ENCODE measurements at places on chromosomes 6 and 20. TPM values are rescaled to one million over a fixed set of nuclear protein-coding genes. Genes with fewer than 3 reads are reported as not detected.
A peak's percentile ranks its signal among the peaks of the same experiment; 100 is the strongest.

DNA sequence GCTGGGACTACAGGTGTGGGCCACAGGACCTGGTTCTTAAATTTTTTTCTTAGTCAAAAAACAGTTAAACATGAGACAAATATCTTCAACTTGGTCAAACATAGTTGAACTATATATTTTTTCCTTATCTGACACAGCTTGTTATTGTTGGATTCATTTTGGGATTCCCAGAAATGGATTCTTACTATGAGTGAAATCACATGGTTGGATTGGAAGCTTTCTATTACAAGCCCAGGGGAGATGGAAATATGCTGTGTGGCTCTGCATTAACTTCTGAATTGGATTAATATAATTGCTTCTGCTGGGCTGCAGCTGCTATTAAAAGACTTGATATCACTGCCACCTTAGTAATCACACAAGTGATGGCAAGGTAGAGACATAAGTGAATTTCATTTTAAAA, 126.4 kb upstream of the DUSP22 start:
- DNase-seq: no peak

- peak; percentile 76 for DNase-seq
Observed at GRCh38 chr6:156719720-156720563, 57.2 kb upstream of the ARID1B start.

DNA sequence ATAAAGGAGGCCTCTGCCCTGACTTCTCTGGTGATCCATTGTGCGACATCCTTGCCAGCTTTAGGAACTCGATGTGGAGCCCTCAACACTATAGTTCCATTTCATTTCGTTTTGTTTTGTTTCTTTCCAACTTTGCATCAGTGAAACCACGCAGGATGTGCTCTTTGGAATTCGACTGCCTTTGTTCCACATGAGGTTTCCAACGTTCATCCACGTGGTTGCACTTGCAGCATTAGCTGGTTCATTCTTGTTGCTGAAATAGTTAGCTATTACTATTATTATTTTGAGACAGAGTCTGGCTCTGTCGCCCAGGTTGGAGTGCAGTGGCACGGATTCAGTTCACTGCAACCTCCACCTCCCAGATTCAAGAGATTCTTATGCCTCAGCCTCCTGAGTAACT, 61.3 kb upstream of the ZNFX1 start:
- DNase-seq: no peak

GRCh38 chr6:25921525-25922203, 8.8 kb downstream of the SLC17A2 start:
- DNase-seq: no peak

DNA sequence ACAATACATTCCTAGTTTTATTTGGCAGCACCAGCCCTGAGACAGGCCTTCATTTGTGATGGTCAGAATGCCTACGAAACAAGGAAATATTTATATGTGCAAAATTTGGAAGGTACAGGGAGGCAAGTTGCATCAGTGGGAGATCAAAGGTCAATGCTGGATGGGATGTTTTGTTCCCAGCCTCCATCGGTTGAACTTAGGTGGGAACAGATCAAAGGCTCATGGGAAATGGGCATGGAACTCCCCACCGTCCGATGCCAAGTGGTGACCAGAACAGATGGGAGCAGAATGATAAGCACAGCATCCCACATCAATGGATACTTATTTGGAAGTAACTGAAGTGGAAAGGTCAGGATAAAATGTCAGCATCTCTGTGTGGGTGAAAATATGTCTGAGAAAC, 177.7 kb upstream of the TNFAIP3 start:
- no peak for DNase-seq

DNA sequence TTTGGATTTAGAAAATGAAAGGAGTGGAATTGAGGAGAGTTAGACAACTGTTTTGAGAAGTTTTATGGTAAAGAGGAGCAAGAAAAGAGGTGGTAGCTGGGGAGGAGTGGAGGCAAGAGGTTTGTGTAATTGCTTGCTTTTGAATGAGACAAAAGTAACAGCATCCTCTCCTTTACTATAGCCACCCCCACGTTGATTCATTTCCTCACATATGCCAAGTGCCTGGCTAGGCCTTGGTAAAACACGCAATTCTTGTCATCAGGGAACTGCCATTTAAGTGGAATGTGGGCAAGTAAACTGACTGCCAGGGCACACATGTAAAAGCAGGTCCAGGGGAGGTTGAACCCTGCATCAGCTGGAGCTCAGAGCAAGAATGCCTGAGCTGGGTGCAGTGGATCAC, 4.1 kb downstream of the MTRES1 start:
- DNase-seq: peak; percentile 36

DNA sequence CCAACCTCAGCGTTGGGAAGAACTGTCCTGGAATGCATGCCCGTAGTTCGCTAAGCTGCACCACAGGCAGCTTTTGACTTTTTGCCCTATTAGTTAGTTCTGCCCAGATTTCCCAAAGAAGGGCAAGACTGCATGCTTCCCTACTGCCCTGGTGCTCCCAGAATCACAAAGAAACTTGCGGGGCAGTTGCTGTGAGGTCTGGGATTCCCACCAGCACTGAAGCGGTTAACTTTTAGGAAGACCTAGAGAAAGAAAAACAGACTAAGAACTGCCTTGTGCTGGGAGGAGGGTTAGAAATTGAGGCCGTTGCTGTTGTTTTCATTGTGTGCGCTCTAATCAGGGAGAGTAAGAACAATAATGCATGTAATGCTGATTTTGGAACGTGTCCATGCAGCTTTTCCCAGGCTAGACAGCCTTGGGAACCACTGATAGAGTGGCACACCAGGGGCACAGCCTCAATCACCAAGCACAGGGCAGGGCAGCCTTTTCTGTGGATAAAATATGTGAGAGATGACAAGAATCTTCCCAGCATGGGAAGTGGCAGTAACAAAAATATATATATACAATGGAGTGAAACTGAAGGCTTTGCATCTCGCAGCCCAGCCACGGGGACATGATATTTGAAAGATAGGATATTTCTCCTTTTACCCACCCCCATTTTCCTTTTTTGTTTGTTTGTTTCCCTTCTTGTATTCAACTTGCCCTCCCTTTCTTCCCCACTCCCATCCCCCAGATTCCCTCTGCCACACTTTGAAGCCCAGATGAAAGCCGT, 137.7 kb upstream of the HEY2 start:
- peak; percentile 47 for DNase-seq

DNA sequence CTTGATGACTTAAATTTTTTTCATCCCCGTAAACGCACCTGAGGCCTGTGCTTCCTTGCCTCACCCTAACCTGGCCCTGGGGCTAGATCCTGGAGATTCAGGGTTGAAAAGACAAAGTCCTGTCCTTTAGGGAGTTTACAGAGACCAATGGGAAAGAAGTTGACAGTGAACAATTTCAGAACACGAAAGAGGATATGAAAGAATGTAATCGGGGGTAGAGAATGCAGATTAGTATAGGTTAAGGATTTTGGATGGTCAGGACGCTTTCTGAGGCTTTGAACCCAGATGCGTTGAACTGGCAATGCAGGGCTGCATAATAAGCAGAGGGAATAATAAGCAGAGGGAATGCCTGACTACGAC, 1.7 kb upstream of the FBXO5 start:
- no peak for DNase-seq

The SMPDL3A gene
- total RNA-seq: 2.4 TPM

The MUCL3 gene
- total RNA-seq: not detected
